ENCODE measurements at places on chromosomes 2 and 18.

GRCh38 chr2:145157036-145157675, 637.2 kb upstream of the ZEB2 start:
- no peak for DNase-seq

DNA sequence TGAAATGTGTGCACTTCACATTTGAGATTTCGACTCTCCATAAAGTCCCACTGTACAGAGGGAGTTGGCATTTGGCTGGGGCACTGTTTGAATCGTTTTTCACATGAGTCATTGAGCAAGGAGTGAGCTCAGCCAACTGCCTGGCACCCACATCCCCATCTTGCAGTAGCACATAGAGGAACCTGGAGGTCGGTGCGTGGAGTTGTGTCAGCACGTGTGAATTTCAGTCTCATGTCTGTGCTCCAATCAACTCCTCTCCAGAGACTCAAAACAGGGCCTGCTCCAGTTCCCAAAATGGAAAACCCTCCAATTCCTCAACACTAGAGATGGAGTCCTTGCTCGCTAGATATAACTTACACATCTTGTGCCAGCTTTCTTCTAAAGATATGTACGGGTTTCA, 126.8 kb upstream of the CAPN13 start:
- no peak for DNase-seq

GRCh38 chr18:7291046-7291445, 60.2 kb downstream of the LRRC30 start:
- DNase-seq, result no peak

- no peak for DNase-seq
These were observed 37.5 kb downstream of the ANO7 start for GRCh38 chr2:241225983-241226382.

- peak; percentile 0 for DNase-seq
These were observed 54.9 kb upstream of the MAP2 start for GRCh38 chr2:209368914-209369313.

DNA sequence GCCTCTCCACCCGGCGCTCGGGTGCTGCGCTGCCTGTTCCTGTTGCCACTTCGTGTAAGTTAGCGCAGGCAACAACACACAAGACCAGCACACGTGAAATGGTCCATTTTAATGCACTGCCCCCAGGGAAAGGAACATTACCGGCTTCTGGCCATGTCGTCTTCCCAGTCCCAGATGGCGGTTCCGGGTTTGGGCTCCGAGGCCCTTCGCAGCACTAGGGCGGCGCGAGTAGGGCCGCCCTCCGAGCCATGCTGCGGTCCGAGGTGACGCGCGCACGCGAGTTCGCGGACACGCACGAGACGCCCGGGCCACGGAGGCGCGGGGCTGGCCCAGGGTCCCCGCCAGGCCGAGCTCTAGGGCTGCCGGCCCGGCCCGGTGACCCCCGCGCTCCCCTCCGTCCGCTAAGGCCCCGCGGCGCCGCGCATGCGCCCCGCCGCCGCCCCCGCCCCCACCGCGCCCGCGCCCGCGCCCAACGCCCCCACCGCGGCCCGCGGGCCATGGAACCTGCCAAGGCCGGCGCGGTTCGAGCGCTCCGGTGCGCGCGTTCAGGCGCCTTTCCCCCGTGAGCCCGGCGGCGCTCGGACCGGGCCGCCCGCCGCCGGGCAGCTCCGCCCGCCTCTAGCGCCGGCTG, 367 bp upstream of the ZNF236 start:
- peak; percentile 27 for DNase-seq

DNA sequence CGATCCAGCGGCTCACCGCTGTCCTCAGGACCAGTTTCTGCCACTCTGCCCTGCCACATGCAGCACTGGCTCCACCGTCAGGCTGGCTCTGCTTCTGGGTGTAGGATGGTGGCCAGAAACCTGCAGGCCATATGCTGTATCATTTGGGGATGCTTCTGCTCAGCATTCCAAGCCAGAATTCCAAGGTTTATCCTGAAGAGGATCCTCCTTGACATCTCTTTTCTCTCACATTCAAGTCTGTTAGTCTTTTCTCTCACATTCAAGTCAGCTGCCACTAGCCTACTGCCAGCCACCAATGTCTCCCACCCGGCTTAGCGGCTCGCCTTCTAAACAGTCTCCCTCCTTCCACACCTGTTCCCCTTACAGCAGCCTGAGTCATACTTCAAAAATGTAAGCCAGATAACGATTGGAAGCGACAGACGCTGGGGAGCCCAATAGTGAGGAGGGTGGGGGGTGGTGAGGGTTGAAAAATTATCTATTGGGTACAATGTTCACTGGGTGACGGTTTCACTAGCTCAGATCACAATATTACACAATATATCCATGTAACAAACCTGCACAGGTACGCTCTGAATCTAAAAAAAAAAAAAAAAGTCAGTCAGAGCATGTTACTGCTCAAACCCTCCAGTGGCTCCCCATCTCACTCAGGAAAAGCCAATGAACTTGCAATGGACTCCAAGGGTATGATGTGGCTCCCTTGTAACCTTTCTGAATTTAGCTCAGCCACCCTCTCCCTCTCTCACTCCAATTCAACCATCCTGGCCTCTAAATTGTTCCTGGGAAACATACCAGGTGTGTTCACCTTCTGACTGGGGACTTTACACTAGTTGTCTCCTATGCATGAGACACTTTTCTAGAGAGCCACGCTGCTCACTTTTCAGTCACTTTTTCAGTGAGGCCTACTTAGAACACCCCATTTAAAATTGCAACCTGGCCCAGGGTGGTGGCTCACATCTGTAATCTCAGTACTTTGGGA, 38.8 kb upstream of the SP3 start:
- DNase-seq, result no peak

DNA sequence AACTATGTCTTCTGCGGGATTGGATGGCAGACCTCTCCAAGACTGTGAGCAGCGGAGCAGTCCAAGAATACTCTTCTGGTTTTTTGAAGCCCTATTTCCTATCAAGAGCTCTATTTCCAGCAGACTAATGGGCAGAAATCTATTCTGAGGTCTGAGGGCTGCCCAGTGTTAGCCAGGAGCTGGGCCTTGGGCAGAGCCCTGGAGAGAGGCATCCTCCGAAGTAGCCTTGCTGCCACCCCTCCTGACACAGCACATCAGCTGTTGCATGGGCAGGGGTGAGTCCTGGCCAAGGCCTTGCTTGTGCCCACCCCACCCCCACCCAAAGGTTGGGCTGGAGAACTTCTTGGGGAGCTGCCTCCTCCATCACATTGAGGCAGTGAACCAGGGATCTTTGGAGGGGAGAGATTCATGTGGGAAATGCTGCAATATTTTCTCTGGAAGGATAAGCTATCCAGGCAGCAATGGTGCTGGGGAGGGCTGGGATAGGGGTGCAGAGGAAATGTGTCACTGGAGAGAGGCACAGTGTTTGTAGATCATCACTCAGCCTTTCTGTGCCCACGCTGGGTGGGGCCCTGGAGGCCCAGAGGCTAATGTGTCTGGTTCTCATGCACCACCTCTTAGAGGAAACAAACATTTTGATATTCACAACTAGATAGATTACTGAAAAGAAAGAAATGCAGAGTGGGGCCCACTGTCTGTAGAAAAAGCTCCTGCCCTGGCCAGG, 104.7 kb downstream of the VSNL1 start:
- DNase-seq, result no peak

DNA sequence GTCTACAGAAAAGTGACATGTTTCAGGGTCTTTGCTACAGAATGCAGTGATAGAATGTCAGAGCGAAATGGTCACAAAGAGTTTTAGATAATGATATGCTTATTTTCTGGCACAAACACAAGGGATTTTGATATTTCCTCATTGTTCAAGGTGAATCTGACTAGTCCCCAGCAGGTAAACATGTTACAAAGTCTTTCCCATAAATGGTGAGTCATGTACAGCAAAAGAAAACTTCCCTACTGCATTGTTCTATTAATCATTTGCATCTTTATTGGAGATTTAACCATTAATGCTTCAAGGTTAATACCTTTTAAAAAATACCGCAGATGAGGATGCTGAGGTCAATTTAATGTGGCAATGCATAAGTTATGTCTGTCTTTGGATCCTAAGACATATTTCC, 19.1 kb upstream of the TRIB2 start:
- no peak for DNase-seq

DNA sequence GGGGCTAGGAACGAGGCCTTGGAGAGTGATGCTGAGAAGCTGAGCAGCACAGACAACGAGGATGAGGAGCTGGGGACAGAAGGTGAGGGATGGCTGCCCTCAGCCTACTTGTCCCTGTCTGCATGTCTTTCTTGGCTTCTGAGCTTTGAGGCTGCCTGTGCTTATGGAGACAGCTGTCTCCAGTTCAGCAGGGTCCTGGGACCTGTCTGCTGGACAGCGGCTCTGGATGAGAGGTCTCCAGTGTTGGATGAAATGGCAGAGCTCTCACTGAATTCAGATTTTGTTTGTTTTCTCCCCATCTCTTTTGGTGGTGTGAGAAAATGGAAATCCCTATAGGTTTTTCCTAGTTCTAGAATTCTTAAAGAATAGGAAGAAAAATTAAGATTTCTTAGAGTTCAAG, 54.8 kb downstream of the NTSR2 start:
- DNase-seq, result no peak

- no peak for DNase-seq
These were observed 879.6 kb upstream of the CELF4 start for GRCh38 chr18:38444971-38445803.

- no peak for DNase-seq
These were observed 100.9 kb upstream of the TEX51 start for GRCh38 chr2:126797622-126798275.

- DNase-seq, result no peak
These were observed 248.0 kb upstream of the CNTNAP5 start for GRCh38 chr2:123777116-123777515.

DNA sequence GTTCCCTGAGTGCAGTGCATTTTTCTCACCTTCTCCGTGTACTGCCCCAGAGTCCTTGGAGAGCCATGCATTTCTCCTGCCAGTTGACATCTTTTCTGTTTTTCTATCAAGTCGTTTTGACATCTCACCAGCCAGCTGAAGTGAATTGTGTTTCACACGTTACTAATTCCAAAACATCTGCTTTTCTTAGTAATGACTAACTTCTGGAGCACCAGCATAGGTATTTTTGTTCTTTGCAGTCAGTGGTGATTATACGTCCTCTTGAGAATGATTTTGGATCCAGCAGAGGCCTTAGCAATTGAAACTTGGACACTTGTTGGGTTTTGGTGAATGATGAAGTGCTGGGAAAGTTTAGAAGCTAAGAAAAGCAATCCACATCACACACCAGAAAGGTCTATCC, 112.5 kb downstream of the PIK3C3 start:
- DNase-seq, result no peak

GRCh38 chr2:231463698-231464575, at the start of gene NCL:
TSS of gene NCL (minus strand) at chr2:231464484. CDS start at chr2:231464353, 131 bp downstream.
- peak; percentile 79 for DNase-seq

DNA sequence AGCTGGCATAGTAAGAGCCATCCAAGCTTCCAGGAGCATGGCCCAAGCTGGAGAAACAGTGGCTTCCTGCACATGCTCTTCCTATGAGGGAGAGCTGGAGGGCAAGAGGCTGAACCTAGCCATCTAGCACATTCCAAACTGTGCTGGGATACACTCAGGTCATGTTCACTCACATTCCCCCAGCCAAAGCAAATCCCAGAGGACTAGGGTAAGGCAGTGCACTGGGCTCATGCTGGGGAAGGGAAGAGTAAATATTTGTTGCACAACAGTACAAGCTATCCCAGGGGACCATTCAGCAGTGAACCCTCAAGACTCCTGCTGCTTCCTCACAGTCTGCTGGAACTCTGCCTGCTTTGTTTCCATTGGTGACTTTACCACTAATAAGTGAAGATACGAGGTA, 20.7 kb upstream of the GYPC start:
- DNase-seq, result no peak

GRCh38 chr2:240707043-240707756, 15.5 kb downstream of the AQP12A start:
- DNase-seq, result no peak

GRCh38 chr2:236883819-236884218, 201.9 kb upstream of the COPS8 start:
- no peak for DNase-seq

GRCh38 chr2:14560716-14561115, 71.8 kb upstream of the LRATD1 start:
- no peak for DNase-seq

GRCh38 chr18:61901323-61901986, 8.6 kb upstream of the RNF152 start:
- DNase-seq, result no peak

GRCh38 chr2:74741629-74742028, 87.6 kb downstream of the SEMA4F start:
- no peak for DNase-seq
